LoVo (cell line): ENCODE measurements at places on chromosomes 1 and 21.
A peak's percentile ranks its signal among the peaks of the same experiment; 100 is the strongest.

DNA sequence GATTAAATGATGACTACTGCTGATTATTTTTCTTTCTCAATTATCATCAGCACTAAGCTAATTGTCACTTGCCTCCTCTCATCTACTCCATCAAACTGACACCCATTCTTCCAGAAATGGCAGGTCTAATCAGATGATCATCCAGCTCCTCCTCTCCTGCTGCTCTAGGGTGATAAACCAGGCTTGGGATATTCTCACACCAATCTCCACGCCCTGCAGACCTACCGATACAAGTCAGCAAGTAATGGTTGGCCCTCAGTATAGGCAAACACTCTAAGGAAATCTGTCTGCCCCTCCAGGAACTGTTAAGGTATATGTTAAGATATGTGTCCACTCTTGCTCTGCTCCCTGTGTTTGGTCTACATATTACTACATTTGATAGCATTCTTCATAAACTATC, 36.3 kb upstream of the C1orf21 start:
- DNase-seq, result no peak

GRCh38 chr1:70963374-70963773, 84.2 kb downstream of the PTGER3 start:
- DNase-seq, result no peak

DNA sequence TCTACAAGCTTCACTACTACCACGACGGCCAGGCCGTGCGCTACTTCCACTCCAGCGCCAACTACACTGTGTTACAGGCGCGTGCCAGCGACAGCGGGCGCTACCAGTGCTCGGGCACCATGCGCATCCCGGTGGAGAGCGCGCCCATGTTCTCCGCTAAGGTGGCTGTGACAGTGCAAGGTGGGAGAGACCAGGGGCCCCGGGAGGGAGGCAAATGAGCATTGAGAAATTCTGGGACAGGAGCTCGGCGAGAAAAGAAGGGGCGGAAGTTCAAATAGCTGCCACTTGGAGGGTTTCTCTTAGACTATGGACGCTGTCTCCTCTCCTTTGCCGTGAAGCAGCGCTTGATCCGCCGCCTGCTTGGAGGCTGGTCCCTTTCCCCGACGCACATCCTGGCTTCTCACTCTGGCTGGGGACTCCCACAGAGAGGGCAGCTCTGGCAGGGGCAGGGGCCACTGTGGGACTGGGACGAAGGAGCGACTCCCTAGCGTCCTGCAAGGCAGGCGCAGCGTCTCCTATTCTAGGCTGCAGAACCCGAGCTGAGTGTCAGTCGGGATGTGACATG, 4.6 kb downstream of the FCRLB start:
- peak; percentile 30 for DNase-seq

DNA sequence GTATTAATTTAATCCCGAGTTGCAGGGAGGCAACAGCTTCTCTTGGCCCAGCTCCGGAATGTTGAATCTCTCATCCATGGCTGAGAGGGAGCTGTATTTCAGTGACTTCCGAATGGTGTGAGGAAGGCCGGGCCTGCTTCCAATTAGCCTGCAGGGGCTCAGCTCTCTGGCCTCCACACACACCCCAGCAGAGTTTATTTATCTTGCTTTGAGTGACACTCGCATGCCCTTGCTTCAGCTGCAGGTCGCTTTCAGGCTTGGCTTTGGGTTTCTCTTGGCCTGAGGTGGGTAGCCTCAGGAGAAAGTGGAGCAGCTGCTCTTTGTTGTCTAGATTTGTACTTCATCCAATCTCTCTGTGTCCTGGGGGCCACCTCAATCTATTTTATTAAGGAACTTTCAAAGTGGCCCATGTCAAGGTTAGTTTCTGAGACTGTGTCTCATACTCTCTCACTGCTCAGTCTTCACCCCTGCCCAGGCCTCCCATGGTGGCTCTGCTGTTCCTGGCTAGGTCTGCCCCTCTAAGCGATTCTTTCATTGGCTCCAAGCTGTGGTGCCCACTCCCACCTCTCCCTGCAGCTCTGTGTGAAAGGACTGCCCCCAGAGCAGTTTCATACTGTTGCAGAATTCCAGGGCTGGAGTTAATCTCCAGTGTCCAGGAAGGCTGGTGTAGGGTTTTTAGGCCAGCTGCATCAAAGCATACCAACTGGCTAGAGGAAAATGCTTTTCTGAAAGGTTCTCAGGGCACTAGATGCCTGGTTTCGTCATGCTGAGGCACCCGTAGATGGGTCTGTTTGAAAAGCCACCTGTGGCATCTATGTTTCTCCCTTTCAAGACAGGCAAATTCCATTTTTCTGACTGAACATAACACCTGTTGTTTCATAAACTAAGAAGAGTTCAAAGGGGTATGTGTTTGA, 153.5 kb downstream of the PLXNA2 start:
- no peak for DNase-seq

- DNase-seq, result no peak
Observed at GRCh38 chr1:46333300-46334029, 7.1 kb upstream of the NSUN4 start.
